ENCODE measurements at places on chromosomes 16 and 17.

- DNase-seq: no peak
Observed at GRCh38 chr17:32303781-32304288, 38.1 kb downstream of the C17orf75 start.

DNA sequence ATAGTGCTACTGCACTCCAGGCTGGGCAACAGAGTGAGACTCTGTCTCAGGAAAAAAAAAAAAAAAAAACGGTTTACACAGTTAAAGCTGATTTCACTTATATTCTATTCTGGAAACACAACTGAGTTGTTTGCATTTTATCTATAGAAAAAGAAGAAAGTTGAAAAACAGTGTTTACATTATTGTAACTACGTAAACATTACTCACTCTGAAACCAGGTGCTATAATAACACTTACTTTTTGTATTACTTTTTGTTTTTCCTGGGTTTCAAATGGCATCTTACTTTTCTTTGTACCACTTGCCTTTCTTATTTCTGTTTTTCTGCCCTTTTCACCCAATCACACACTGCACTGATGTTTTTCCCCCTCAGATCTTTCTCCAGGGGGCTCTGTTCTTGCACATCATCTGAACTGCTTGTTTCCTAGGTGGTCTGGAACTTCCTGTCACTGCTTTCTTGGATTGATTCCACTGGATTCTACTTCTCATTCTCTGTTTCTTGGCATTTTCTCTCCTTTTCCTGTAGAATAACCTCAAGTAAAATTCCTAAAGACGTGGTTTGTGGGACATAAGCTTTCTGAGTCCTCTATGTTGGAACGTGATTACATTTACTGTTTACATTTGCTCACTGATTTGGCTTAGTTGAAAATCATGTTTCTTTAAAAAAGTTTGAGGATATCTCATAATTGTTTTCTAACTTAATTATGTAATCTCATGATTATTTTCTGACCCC is 142.1 kb downstream of the HS3ST3B1 start:
- DNase-seq: no peak

DNA sequence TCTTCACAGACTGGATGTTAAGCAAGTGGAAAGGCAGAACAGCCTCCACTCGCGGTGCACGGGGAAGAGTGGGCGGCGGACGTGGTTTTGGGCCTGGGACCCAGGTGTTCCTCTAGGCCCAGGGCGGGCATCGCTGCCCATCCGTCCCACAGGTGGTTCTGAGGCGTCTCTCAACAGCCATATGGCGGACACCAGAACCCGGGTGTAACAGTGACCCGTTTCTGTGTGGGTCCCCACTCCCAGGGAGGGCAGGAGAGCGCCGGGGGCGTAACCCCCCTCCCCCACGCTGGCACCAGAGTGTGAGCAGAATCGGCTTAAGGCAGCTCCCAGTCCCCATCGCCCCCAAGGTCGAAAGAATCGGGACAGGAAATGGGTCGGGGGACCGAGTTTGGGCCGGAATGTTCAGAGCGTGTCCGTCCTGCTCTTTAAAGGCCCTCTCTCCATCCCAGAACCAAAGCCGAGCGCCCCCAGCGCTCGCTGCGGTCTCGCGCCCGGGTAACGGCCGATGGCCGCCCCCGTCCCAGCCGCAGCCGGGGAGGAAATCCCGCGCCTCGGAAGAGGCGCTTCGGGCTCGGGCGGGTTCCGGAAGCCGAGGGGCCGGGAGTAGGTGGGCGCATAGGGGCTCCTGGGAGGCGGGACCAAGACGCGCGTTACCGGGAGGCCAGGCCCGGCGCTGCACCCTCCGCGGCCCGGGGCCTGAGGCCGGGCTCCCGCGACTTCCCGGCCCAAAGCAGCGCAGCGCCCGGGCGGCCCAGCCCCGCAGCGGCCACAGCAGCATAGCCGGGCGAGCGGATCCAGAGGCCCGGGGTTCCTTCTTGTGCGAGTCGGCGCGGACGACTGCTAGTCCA is at the start of gene TK2:
TK2 (minus strand) TSS at position 839 of the 848 bp plus-strand sequence; CDS start at position 778, 61 bp downstream.
- peak; percentile 39 for DNase-seq

- no peak for DNase-seq
Observed at GRCh38 chr16:62545039-62545438, 508.8 kb upstream of the CDH8 start.

DNA sequence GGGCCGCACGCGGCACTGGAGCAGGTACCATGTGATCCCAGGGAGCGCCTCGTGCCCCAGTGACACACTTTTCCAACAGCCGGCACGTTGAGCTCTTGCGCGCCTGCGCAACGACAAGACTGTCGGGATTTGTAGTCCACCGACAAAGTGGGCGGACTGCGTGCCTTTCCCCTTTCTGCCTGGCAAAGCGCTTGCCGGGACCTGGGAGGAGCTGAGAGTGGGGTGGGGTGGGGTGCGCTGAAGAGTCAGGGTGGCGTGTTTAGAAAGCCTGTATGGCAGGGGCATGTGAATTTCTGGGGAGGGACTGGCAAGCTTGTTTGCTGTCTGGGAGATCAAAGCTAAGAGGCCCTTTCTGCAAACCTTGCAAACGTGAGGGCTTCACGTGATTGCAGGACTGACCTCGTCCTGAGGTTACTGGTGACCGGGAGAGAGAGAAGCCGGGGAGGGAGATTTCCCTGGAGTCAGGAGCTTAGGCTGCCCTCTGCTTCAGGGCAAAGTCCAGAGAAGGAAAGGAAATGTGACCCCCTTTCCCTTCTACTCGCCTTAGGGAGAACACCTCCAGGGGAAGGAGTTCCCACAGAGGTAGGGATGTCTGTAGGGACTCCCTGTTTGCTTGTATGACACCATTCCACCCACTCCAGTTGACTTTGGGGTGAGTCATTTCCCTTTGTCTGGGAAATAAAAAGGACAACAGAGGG is 429 bp upstream of the NR1D1 start:
- DNase-seq: peak; percentile 90

DNA sequence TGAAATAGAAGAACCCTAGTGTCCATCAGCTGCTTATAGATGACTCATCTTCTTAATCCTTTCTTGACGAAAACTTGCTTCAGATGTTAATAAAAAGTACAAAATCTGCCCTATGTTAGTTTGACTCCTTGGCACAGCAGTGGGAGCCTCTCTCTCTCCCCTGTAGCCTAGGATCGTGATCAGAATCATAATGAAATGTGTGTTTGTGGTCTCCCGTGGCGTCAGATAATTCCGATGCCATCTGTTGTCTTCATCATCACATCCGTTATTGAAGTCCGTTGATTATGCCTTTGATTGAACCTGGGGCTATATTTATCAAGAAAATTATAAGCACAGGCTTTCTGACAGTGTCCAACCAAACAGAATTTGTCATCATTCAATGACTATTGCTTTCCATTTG is 102.5 kb downstream of the BMERB1 start:
- DNase-seq: no peak

DNA sequence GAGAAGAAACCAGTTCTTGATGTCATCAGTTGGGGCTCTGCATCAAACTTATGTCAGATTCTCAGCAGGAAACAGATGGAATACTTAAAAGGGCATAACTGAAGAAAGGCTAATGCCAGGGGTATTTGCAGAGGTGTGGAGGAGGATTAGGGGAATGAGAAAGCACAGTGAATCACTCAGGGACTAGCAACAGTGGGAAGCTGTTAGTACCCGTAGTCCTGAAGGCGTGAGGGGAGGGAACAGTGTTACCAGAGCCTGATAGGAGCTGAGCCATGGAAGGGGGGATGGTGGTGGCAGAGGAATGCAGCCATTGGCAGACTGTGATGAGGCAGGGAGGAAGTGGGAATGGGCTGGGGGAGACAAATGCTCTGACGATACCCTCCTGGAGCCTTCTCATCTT is 162.3 kb downstream of the UTP18 start:
- no peak for DNase-seq

GRCh38 chr17:76735006-76735405 is 2.1 kb downstream of the SRSF2 start:
- peak; percentile 38 for DNase-seq

DNA sequence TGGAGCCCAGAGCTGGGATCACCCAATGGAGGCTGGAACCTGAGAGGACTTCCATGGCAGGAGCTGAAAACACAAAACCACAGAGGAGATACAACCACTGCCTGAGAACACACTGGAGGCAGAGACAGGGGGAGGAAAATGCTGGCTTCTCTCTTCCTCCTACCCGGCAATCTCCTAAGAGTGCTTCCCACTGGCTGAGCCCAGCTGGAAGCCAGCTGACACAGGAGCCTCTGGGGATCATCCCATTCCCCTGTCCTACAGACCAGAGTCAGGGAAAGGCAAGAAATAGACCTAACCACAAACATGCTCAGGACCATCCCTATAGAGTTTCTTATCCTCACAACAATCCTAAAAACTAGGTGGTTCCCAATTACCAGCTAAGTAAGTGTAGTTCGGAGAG is 112.4 kb upstream of the CDH5 start:
- no peak for DNase-seq

GRCh38 chr16:48421741-48422140 is 36.5 kb upstream of the SIAH1 start:
- DNase-seq: no peak

GRCh38 chr17:55969562-55970324 is 183.5 kb upstream of the ANKFN1 start:
- no peak for DNase-seq

DNA sequence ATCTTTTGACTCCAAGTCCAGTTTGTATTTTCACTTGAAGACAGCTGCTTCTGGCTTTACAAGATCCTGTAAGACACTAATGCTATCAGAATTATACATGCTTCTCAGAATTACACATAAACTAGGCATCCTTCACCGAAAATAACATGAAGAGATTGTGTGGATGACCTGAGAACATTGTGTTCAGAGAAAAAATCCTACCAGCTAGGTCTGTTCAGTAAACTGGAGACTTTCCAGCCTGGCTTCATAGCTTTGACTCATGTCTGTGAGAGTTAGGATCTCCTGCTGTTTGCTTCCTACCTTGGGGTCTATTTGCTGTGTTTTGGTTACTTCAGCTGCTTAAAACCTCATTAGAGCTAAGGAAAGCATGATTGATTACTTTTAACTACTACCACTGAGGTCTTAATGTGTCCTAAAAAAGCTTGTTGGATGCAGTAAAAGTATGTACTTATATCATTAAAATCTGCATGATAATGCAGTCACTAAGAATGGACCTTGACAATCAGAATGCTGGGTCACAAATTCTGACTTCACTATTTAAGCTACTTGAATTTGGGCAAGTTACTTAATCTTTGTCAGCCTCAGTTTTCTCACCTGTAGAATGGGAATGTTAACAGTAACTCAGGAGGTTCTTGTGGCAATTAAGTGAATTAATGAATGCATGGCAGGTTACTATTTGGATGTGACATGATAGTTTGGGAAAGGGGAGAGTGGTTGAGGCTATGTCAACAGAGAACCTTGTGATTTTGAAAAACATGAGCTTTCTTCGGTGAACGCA is 8.0 kb upstream of the MYH13 start:
- no peak for DNase-seq

- no peak for DNase-seq
Observed at GRCh38 chr16:85359147-85359822, 247.0 kb upstream of the CIBAR2 start.

DNA sequence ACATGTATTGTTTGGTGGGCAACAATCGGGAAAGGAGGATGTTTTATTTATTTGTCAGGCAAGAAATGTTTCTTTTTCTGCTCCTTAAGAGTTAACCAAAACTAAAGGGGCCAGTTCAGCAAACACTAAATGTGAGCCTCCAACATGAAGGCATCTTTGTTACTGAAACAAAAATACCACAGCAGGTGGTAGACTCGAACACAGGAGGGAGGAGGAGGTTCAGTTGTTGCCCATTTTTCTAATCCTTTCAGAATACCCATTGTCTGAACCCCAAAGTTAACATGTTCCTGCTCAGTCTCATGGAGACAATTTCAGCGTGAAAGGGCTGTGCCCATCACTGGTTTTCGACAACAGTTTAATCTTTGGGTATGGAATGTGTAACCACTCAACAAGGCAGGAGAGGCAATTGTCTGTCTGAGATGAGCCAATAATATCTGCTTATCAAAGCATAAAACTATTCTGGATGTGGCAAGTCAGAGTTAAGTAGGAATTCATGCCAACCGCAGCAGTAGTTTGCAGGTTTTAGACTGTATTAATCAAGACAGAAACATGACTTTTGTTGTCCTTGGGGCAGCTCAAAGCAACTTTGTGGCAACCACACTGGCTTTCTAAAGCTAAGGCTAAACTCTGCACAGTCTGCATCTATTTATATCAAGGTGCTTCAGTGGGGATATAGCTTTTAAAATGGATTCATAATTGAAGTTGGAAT is 211.7 kb downstream of the FTO start:
- no peak for DNase-seq

DNA sequence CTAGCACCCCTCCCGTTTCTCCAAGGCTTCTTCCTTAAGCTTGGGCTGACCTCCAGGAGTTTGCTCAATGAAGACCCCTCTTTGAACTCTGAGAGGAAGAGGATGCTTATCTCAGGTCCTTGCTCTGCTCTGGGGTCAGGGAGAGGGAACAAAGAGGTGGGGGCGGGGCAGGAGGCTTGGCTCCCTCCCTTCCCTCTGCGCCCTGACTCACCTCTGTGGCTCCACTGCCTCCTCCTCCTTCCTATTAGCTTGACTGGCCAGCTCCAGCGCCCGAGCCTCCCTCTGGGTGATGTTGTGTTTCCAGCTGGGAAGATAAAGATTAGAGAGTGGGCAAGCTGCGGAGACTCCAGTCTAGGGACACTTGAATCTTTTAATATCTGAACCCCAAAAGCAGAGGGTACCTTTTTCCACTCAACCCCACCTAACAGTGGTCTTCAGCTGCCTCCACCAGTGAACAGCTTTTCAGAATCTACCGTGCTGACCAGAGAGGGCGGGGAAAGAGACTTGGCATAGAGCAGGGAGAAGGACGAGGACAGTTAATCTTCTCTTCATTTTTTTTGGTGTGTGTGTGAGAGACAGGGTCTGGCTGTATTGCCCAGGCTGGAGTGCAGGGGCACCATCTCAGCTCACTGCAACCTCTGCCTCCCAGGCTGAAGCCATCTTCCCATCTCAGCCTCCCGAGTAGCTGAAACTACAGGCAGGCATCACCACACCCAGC is 6.7 kb downstream of the GIP start:
- DNase-seq: no peak

GRCh38 chr16:22890976-22891375 is 77.0 kb downstream of the HS3ST2 start:
- DNase-seq: no peak

DNA sequence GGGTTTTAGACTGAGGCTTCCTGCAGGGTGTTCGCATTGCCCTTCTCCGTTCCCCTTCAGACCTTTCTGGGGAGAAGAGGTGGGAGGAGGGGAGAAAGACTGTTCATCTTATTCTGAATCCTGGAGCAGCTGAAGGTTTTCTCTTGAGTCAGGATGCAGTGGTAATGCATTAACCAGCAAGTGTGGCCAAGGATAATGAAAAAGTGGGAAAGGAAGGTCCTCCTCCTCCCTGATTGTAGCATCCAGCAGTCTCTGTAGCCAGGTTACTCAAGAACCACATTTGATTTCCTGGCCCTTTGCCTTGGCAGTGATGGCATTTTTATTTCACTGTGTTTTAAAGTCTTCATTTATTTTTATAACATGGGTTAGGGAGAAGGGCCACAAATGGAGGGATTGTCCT is 59.1 kb downstream of the CYLD start:
- no peak for DNase-seq

- DNase-seq: no peak
Observed at GRCh38 chr16:68605746-68606145, 39.4 kb upstream of the CDH3 start.

Data from hematopoietic multipotent progenitor cell (in vitro differentiated cells).